ENCODE measurements at places on chromosomes 2 and 18.

DNA sequence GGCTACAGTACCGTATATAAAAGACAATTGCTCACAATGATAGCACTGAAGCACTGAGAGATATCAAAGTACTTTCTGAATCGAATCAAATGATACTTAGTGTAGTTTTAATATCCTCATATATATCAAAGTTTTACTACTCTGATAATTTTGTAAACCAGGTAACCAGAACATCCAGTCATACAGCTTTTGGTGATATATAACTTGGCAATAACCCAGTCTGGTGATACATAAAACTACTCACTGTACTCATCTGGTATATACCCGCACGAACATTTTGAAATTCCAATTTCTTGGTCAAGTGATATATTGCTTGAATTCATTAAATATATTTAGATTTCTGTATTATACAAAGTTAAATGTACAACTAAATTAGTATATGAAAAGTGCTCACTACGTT, 20.5 kb downstream of the SLC39A6 start:
- DNase-seq: no peak

GRCh38 chr2:201235860-201236811, 24.2 kb upstream of the CASP8 start:
- peak; percentile 51 for DNase-seq

DNA sequence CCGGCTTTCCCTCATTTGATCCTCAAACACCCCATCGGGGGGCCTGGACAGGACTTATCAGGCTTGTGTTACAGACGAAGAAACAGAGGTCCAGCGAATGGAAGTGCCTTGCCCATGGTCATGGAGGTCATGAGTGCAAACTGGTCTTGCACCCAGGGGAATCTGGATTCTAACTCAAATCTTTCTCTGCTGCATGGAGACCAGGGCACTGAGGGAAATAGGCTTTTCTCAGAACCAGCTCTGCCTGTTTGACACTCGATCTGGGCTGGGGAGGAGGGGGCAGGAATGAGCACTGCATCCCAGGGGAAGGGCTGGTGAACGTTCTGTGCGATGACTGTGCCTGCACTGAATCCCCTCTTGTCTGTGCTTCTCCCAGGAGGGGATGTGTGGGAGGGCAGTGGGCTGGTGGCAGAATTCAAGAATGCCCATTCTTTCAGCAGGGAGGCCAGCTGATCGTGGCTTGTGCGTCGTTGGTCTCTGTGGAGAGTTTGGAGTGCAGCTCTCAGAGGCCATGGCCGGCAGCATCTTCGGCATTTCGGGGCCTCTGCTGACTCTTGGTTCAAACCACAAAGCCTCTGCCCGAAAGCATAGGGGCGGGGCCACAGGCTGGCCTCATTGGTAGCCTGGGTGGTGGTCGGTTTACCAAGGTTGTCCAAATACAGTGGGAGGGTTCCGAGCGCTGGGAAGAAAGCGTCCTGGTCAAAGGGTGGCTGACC, 171.6 kb downstream of the DDX1 start:
- DNase-seq: no peak

- DNase-seq: no peak
Measured at GRCh38 chr2:240963868-240964703, 34.3 kb upstream of the SNED1 start.

DNA sequence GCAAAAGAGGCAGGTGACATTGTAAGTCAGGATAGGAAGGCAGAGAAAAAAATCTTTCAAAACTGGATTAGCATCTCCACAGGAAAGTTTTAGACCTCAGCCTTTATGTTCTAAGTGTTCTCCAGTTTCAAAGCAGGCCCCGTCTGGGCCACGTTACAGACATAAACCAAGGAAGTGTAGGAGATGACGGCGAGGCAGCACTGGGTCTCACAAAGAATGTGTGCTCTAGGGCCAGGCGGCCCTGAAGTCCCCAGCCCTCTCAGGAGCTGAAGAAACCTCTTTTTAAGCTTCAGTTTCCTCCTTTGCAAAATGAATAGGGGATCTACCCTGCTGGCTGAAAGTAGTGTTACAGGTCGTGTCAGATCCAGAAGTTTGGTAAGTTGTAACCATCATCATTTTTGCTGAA, 81.7 kb downstream of the SPRED2 start:
- no peak for DNase-seq

DNA sequence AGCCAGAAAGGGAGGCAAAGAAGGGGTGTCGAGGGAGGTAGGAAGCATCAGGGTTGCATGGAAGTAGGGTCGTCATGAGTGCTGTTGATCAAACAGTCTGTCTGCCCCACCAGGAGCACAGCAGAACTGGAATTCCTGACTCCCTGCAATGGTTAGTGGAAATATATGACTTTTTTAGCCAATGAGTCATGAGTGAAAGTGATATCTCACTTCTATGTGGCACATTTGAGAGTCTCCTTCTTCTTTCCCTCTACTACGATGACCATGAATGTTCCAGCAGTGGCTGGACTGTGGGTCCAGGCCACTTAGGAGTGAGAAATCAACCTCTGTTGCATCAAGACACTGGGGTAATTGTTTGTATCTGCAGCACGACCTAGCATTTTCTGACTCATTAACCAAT, 199.5 kb downstream of the TTC32 start:
- no peak for DNase-seq

- no peak for DNase-seq
Measured at GRCh38 chr2:231181860-231182512, 16.4 kb upstream of the ARMC9 start.

- DNase-seq: peak; percentile 77
Measured at GRCh38 chr2:54457323-54458023, 1.3 kb downstream of the SPTBN1 start.

- no peak for DNase-seq
Measured at GRCh38 chr2:15662579-15662978, 70.9 kb downstream of the DDX1 start.

DNA sequence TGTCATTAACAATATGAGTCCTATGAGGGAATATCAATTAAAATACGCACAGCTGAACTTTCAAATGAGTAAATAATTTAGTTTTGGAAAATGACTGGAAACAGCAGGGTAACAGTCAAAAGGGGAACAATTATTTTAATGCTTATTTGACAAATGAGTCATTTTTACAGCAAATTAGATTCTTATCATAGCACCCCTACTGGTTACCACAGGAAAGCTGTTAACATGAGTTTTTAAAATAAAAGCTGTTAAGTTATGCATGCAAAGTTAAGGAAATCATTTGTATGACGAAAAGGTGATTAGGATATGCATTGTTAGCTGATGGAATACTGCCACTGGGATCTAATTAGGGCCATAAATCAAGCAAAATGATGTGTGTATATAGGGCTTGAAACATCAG, 435.1 kb upstream of the MEIS1 start:
- DNase-seq: peak; percentile 1

DNA sequence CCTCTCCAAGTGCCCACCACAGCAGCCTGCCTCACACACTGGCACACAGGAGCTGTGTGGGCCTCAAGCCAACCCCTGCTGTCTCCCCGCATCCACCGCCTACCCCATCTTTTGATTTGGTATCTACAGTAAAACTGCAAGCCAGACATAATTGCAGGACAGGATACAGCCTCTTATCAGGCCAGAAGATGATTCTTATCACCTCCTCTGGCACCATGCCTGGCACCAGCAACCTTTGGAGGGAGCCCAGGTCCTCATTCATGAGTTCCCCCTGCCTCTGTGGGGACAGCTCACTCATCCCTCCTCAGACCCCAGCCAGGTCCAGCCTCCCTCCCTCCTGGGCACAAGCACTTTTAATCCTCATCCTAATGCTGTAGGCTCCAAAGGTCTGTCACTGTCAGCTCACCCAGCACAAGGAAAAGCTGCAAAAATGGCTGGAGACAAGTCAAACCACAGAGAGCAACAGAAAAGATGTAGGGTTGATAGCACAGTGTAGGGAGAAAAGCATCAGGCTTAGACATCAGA, 9.7 kb downstream of the RAB11FIP5 start:
- no peak for DNase-seq

GRCh38 chr2:69781321-69782248, 39.7 kb downstream of the ANXA4 start:
- peak; percentile 35 for DNase-seq

DNA sequence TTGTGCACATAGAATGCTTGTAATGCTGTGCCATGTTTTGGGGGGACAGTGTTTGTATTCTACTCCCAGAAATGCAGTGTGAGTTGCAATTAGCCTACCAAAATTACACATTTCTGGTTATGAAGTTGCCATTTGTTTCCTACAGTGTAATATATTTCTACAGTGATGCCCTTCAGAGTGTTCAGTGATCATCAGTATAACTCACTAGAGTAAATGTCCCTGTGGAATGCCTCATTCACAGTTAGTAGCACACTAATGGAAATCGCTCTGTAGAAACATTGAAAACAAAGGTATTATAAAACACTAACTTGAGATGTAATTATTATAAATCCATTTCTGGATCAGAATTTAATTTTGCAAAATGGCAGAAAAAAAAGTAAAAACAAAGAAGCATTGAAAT, 498.7 kb downstream of the PTPRM start:
- no peak for DNase-seq

- no peak for DNase-seq
Measured at GRCh38 chr2:159133797-159134196, 152.7 kb downstream of the WDSUB1 start.

DNA sequence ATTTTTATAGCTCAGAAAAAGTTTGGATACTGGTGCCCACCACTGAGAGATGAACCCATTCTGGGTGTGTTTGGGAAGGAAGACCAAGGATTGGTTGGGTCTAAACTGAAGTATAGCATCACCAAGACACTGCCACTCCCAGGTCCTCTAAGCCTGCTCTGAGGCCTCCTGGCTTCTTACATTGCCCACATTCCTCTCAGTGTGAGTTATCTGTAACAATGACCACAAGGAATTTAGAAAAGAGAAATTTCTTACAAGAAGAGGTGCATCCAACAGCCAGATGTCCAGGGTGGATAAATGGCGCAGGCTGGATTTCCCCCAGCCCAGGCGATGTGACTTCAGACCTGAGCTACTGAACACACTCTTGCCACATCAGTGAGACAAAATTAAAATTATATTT, 1.6 kb upstream of the GPR45 start:
- no peak for DNase-seq

DNA sequence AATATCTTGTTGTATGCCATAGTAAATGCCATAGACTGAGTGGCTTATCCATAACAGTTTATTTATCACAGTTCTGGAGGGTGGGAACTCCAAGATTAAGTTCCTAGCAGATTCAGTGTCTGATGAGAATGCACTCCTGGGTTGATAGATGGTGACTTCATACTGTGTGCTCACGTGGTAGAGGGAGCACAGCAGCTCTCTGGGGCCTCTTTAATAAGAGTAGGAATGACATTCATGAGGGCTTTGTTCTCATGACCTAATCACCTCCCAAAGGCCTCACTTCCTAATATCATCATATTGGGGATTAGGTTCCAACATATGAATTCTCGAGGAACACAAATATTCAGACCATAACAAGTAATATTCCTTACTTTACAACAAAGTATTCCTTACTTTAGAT, 98.1 kb upstream of the SH3BP4 start:
- no peak for DNase-seq

DNA sequence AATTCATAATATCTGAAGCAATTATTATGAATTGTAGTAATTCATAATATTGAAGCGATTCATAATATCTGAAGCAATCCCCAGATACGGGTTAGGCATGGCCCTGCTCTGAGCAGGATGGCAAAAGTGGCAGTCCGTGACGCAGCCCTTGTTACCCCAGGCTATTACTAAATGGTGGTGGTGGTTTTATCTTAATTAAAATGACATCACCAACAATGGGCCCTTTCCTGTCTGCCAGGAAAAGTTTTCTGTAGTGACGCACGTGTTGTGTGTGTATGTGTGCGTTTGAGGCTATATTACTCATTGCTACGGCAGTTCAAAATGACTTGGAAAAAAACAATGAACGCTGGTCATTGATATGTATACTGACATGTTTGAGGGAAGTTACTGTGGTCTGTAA, 10.6 kb upstream of the MOCOS start:
- DNase-seq: no peak

DNA sequence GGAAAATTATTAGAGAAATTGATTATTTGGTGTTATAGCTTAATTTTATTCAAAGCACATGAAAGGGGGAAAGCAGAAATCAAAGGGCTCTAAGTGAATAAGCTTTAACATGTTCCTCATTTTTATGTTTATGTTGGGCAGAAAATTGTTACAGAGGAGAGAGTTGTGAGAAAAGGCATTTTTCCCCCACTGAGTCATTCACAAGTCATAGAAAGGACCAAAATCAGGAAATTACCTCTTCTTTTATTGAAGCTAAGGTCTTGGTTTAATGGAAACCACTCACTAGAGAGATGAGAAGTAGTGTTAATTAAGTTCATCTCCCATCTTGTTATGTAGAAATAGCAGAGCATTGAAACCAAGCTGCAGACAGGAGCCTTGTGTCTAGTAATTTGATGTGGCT, 175.3 kb upstream of the THUMPD2 start:
- no peak for DNase-seq

DNA sequence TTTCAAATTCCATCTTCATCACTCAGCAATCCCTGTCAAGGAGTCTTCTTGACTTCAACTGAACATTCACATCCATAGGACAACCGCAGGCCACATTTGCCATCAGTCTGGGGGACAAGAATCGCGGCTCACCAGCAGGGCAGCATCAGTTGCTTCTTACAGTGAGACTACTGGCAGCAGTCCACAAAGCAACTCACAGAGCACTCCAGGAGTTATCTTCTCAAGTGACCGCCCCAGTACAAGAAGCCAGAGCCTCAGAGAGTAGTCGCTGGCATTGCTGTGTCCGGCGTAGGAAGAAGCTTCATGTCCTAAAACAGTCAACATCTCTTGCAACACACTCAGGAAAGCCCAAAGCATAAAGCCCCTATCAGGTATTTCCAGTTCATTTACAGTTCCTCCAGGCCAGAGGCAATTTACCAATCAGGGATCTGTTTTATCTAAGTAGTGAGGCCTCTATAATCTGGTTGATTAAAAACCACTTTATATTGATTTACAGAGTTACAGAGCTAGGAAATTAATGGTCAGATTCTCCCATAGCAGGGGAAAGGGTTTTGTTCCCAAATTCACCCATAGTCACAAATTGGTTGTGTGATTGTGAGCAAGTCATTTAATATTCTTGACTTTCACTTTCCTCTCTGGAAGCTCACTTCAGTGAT, 177.3 kb downstream of the NBAS start:
- no peak for DNase-seq

DNA sequence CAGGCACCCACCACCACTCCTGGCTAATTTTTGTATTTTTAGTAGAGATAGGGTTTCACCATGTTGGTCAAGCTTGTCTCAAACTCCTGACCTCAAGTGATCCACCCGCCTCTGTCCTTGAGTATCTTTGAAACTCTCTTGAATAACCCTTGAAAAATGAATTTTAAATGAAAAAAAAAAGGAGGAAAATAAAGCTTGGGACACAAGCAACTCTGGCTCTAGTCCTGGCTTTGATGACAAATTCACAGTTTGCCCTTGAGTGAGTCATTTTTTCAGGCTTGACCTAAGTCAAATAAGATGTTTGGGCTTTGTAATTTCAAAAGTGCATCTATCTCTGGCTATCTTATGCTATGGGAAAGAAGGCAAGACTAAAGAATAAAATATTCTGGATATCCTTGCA, 79.0 kb upstream of the TRIB2 start:
- DNase-seq: no peak

- DNase-seq: no peak
Measured at GRCh38 chr2:60351802-60352201, 201.7 kb downstream of the BCL11A start.

GRCh38 chr2:122703676-122704075, 948.2 kb downstream of the TSN start:
- no peak for DNase-seq

- no peak for DNase-seq
Measured at GRCh38 chr2:12663306-12664037, 53.3 kb upstream of the TRIB2 start.

Measured in NCI-H2081 (cell line).